Renal cortex interstitium (tissue), 15 donors: ENCODE measurements at places on chromosomes 16 and 17. TPM values are rescaled to one million over a fixed set of nuclear protein-coding genes. Genes with fewer than 3 reads are reported as not detected.

- DNase-seq = no peak
Measured at GRCh38 chr17:63517825-63518534, 5.2 kb upstream of the KCNH6 start.

- no peak for DNase-seq
Measured at GRCh38 chr17:68231541-68231940, 16.3 kb upstream of the AMZ2 start.

DNA sequence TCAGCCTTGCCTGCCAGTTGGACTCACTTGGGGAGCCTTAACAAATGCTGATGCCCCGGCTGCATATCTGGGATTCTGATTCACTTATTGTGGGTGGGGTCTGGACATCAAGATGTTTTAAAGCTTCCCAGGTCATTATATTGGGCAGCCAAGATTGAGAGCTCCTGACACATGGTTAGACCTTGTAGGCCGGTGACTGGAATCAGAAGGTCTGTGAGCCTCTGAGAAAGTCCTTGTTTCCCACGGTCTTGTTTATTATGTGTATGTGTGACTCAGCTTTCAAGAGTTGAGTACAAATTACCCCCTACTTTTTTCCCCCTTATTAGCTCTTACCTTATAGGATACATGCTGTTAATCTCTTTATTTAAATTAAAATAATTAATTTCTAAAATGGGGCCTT lies 103.5 kb downstream of the ABCC1 start:
- no peak for DNase-seq

DNA sequence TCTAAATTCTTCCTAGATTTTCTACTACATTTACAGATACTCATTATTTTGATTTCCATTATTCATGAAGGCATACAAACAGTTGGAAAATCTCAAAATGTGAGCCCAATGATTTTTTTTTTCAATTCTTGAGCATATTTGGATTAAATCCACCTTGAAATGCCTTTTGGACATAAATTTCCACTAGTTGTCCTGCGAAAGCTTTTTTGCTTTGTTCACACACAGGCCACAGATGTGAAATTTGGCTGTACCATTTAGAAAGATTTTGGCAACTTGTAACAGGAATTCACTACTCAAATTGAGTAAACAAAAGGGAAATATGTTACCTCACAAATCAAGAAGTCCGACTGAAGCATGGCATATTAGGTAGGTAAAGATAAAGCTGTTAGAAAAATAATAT lies 1631.0 kb downstream of the CDH8 start:
- no peak for DNase-seq

DNA sequence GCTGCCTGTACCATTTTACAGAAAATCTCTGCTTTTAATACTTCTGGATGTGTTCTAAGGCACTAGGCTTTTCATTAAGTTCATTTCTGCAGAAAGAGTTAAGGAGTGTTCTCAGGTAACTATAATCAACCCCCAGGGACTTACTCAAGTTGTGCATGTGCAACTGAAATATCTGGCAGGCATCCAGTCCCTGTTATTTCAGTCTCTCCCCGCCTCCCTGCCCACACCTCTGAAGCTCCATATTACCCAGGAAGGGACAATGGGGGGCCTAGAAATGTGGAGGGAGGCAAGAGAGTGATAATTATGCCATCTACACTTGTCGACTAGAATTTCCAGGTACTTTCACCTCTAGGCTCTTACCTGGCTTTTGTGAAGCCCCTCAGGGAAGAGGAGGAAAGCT lies 432.2 kb downstream of the MAF start:
- no peak for DNase-seq

DNA sequence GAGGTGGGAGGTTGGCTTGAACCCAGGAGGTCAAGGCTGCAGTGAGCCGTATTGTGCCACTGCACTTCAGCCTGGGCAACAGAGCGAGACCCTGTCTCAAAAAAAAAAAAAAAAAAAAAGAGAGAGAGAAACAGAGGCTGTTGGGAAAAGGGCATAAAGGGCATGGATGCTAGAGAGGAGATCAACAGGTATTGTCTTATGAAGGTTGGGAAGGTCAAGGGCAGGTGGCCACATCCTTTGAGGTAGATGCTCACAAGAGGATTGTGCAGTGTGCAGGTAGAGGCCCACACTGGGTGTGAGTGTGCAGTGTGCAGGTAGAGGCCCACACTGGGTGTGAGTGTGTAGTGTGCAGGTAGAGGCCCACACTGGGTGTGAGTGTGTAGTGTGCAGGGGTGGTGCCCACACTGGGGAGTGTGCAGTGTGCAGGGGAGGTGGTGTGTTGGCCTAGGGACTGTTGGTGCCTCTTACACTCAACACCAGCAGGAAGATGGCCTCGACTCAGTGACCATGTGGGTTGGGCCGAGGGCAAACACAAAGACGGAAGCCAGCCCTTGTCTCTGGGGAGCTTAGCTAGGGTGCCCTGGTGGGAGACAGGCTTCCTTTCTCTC lies 404.9 kb upstream of the TNRC6C start:
- no peak for DNase-seq

GRCh38 chr16:817001-817906 lies 16.7 kb upstream of the GNG13 start:
- DNase-seq = no peak

- no peak for DNase-seq
Measured at GRCh38 chr17:18121144-18121910, 12.8 kb downstream of the MYO15A start.

DNA sequence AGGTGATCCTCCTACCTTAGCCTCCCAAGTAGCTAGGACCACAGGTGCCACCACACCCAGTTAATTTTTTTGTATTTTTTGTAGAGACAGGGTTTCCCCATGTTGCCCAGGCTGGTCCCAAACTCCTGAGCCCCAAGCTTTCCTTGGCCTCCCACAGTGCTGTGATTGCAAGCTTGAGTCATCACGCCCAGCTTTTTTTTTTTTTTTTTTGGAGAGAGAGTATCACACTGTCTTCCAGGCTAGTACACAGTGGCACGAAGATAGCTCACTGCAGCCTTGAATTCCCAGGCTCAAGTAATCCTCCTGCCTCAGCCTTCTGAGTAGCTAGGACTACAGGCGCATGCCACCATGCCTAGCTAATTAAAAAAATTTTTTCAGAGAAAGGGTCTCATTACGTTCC lies 27.2 kb downstream of the HEATR9 start:
- no peak for DNase-seq

DNA sequence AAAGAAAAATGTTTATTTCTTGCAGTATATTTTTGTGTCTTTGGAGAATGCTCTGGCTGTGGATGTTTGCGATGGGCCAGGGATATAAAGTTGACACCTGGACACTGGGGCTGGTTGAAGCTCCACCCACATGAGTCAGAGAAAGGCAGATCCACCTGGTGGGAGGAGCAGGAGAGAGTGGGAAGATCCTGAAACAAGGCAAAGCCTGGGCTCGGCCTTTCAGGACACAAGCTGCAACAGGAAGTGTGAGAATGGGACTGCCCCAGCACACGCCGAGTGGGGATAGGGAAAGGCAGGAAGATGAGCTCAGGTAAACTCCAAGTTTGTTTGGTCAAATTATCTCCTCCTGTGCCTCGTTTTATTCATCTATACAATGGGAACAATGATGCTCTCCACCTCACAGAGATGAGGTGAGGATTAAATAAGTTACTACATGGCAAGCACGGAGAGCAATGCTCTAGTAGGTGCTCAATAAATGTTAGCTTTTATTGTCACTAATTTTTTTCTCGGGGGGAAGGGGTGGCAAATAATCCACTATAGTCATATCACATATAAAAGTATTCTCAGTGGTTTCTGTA lies 21.4 kb upstream of the PITPNM3 start:
- DNase-seq = no peak

- no peak for DNase-seq
Measured at GRCh38 chr17:34474706-34475105, 104.7 kb upstream of the TMEM132E start.

Gene TBC1D26
- polyA plus RNA-seq = 1.3 TPM

Gene TP53TG3B
- polyA plus RNA-seq = not detected

Gene RND2
- polyA plus RNA-seq = 3.6 TPM

Gene HLF
- polyA plus RNA-seq = 3.9 TPM

Gene PTX4
- polyA plus RNA-seq = 0.09 TPM
